ENCODE measurements at places on chromosomes 4 and X.

DNA sequence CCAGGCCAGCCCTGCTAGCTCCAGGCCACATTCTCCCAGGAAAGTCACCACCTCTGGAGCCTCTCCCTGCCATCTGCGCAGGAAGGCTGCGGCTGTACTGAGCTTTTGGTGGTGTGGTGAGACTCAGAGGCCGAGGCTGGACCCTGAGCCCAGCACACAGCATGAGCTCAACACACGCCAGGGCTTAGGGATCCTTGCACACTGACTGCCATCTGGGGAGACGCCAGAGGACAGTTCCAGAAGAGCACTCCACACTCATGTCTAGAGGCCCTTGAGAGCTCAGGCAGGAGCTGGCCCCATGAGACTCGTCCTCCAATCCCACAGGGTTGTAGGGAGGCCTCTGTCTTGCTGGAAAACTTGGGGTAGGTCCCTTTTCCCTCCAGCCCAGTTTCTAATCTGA, 40.6 kb downstream of the ABLIM2 start:
- DNase-seq: no peak

- no peak for DNase-seq
Observed at GRCh38 chrX:20026278-20026677, 35.4 kb upstream of the BCLAF3 start.

DNA sequence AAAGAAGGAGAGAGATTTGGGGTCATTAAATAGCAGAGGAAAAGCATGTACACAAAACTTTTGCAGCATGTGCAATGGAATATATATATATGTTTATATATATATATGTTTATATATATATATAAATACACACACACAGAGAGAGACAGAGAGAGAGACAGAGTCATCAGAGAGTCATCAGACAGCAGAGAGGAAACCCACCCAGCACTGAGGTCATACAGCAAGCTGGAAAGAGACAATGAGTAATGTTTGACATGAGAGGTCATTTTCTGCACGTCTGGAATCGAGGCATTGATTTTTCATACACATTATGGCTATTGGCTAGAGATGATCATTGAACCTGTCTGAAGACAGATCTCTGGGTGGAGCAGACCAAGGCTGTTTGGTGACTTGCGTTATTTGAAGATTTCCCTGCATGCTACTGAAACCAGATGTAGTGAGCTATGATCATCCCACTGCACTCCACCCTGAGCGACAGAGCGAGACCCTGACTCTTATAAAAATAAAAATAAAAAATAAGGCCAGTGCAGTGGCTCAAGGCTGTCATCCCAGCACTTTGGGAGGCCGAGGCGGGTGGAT, 48.8 kb upstream of the SHOX start:
- DNase-seq: no peak

DNA sequence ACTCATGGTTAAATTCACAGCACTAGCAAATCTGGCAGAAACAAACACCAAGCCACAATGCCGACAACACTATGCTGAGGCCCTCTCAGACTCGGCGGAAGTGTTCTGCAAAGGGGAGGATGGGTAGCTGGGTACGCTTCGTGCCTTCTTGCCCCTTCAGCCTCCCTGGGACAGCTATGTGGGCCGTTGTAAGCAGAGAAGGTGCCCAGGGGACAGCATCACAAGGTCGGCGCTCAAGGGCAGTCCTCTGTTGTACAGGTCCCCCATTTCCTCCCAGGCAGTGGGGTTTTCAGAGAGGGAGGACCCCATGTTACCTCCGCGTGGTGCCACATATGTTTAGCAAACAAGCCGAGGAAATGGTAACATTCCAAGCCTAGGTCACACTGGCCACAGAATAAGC, 173.6 kb downstream of the AFAP1 start:
- no peak for DNase-seq

- peak; percentile 43 for DNase-seq
Observed at GRCh38 chr4:186723292-186724057, at the start of gene FAT1. Gene FAT1 (minus strand): TSS chr4:186723856. CDS start chr4:186709827, 14,029 bp downstream.

DNA sequence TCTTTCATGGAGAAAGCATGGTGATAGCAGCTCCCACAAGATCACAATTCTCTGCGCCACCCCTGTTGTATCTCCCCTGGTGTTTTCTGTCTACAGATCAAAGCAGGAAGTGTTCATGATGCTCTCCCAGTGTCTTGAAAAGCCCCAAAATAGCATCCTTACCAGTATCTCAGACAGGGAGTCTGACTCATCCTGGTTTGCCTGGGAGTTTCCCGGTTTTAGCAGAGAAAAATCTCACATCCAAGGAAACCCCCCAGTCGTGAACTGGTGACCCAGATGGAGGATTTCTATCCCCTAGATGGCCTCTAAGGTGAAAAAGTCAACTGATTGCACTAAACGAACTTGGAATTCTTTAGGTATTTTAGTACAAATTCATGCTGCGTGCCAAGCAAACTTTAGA, 64.3 kb upstream of the NR0B1 start:
- DNase-seq: no peak

DNA sequence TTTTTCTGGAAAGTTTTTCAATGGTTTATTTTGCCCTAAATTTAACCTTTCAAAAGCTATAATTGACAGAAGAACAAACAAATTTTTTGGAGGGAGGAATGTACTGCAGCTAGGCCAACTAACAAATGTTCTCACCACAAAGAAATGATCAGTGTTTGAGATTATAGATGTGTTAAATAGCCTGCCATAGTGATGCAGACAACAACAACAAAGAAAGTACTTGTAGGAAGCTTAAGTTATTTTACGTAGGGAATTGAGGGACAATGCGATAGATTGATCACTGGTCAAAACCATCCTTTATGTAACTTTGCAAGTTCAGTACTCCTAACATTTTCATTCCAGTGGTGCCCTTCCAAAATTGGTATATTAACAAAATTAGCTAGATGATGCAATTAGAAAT, 340.4 kb downstream of the SH3BGRL start:
- DNase-seq: no peak

DNA sequence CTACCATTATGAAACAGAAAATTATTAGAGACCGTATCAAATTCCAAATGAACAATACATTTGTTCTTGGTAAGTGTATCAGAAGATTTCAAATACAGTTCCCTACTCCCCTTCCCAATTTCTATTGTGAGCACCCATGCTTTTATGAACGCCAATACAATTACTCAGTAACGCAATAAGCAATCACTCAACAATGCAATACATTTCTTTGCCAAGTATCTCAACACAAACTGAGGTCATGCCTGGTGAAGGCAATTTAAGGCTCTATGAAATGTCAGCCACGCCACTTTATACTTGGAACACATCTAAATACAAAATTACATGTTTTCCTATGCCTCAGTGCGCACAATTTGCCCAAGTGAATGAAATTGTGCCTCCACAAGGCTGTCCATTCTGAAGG, 712 bp downstream of the PNPLA4 start:
- no peak for DNase-seq

GRCh38 chrX:13691841-13692371, 3.0 kb downstream of the RAB9A start:
- no peak for DNase-seq

DNA sequence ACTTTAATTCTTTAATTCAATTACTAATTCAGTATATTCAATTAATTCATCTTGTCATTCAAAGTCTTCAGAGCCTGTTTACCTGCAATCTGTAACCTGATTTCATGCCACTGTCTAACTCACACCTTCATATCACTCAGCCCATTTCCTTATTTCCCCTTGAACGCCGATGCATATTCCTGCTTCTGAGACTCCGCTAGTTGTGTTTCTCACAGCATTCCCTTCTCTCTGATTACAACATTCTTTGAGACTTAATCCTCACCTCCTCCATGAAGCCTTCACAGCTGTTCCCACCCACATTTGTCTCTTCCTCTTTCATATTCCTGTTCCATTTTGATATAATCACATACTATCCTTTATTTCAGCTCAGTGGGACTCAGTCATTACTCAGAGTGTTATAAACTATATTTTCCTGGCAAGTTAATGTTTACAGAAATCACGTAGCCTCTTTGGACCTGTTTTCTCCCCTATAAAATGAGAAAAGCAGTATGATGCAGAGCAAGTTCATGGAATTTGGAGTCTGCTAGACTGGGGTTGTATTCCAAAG, 69.0 kb downstream of the MAP9 start:
- no peak for DNase-seq

- no peak for DNase-seq
Observed at GRCh38 chr4:76342191-76342590, 35.7 kb downstream of the STBD1 start.

All from caudate nucleus (tissue), 63 donors.